ENCODE measurements at places on chromosomes 16 and 17.
A peak's percentile ranks its signal among the peaks of the same experiment; 100 is the strongest.

DNA sequence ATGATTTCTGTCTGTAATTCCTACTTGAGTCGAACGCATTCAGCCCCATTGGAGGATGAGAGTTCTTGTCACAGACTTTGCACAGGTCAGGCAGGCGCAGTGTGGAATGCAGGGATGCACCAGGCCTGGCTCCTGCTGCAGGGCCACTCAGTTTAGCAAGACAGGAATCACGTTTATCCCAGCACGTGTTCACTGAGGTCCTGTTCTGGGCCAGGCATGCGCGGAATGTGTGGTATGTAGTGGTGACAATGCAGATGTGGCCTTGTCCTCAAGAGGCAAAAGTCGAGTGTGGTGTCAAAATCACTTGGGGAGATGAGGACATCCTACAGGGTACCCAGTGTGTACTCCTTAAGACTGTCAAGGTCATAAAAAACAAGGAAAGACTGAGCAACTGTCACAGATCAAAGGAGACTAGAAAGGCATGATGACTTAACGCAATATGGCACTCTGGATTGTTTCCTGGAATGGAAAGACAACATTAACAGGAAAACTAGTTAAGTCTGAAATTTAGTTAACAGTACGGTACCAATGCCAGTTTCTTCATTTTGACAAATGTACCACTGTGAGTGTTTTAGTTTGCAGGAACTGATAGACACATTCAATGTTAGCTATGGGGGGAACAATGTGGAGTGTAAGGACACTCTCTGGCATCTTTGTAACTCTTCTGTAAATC, 121.5 kb upstream of the ADAMTS18 start:
- peak; percentile 19 for DNase-seq

- DNase-seq = no peak
These were observed 8.5 kb upstream of the TVP23B start for GRCh38 chr17:18772471-18772870.

DNA sequence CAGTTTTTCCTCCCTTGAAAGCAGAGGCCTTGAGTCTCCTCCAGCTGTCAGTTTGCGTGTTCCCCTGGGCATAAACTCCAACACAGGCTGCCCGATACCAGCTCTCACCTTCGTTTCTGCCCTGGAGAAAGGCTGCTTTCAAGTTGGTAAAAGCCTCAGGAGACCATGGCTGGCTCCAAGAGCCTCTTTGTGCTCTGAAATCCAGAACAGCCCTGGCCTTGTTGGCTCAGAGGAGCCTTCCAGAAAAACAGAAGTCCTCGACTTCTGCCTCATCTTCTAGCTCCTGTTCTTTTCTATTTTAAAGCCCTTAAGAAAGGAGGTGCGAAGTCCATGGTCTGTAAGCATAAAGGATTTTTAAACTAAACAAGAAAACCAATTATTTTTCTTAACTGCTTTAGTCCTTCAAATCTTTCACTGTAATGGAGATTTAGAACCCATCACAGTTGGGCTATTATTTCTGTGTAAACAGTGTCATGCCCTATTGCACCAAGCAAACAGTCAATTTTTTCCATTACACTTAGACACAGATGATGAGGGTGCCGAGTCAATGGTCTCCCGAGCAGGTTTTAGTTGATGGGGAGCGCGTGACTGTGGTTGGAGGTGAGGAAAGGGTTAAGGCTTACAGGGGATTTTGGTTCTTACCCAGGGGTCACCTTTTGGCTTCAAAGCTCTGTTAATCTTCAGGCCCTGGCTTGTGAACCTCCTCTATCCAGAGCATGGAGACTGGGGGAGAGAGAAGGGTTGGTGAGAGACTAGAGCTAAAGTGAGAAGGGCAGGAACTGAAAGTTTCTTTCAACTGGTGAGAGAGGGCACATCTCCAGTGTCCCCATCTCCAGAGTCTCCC, 212.8 kb downstream of the MSI2 start:
- DNase-seq = no peak

DNA sequence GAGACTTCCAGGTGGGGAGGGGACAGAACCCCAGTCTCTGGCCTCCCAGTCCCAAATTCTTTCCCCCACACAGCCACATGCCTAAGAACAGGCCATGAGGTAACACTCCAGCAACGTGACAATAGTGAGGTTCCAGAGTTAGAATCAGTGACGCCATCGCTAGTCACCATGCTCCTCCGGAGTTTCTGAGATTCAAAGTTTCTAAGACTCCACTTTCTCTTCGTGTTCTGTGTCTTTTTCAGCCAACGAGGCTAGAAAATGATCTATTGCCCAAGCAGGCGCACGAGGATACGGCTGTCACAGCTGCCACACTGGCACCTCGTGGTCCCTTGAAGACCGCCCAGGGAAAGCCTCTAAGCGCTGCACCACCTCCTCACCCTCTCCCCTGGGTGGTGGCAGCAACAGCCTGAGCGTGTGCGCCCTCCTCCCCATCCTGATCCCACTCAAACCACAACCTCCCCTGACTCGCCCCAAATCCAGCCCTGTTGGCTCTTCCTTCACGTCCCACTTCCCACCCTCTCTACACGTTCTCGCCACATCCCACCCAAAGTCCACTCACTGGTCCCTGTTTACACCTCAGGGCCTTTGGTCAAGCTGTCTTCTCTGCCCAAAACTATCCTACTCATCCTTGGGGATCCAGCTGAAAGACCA, 1.0 kb downstream of the MCRIP1 start:
- DNase-seq = no peak

DNA sequence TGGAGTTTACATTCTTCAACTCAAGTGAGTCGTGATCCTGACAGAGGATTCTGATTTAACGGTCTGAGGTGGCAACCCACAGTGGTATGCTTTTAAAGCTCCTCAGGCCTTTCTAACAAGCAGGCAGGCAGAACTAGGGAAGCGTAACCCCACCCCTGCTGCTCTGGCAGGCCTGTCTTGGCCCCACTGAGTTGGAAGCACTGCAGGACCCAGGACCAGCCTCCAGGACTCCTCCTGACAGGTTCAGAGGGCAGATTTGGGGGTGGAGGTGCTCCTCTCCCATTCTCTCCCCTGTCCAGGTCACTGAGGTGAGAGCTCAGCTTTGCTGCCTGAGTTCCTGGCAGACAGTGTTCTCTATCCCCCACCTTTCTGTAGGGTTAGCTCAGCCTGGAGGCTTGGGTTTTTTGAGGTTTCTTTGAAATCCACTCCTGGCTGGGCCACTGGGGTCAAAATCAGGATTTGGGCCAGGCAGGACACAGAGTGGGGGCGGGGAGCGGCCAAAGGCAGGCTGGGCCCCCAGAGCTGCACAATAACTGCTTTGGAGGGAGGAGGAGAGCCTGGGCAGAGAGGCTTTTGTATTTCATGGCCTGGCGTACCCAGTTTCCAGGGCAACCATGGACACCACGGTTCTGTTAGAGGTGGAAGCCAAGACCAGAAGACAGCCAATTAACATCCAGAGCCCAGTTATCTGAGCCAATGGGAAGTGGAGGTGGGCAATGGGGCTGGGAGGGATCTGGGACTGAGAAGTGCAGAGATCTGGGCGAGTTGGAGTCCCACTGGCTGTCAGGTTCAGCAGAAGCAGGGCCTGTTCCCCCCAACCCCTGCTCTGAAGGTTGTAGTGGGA, 9.5 kb downstream of the MRPL27 start:
- DNase-seq = peak; percentile 98

GRCh38 chr16:88649924-88650748, 717 bp downstream of the CYBA start:
- peak; percentile 89 for DNase-seq

Data from H7 (cell line).